ENCODE measurements at places on chromosomes 7 and 10.

DNA sequence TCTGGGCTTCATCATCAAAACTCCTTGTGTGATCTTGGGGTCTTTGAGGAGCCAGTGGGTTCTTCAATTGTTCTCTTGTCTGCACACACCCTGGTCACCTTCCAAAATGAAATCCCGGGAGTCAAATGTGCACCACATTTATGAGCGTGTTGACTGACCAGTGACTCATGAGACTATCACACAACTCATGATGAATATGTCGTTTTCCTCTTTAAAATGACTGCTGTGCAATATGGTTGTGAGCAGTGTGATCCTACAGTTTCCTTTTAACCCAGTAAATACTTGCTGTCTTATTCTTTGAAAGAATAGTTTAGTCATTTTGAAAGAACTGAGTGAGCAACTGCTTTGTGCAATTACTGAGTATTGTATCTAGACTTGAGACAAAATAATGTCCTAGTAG is 149.2 kb downstream of the DYNC1I1 start:
- DNase-seq = no peak

- no peak for DNase-seq
Measured at GRCh38 chr10:32149252-32149955, 93.2 kb upstream of the KIF5B start.

DNA sequence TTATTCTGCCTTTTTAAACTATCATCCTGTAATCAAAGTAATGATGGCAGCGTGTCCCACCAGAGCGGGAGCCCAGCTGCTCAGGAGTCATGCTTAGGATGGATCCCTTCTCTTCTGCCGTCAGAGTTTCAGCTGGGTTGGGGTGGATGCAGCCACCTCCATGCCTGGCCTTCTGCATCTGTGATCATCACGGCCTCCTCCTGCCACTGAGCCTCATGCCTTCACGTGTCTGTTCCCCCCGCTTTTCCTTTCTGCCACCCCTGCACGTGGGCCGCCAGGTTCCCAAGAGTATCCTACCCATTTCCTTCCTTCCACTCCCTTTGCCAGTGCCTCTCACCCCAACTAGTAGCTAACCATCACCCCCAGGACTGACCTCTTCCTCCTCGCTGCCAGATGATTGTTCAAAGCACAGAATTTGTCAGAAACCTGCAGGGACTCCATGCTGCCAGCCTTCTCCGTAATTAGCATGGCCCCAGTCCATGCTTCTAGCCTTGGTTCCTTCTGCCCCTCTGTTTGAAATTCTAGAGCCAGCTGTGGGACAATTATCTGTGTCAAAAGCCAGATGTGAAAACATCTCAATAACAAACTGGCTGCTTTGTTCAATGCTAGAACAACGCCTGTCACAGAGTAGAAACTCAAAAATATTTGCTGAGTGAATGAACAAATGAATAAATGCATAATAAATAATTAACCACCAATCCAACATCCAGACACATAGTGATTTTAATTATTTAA is 151.7 kb downstream of the EGFR start:
- no peak for DNase-seq

DNA sequence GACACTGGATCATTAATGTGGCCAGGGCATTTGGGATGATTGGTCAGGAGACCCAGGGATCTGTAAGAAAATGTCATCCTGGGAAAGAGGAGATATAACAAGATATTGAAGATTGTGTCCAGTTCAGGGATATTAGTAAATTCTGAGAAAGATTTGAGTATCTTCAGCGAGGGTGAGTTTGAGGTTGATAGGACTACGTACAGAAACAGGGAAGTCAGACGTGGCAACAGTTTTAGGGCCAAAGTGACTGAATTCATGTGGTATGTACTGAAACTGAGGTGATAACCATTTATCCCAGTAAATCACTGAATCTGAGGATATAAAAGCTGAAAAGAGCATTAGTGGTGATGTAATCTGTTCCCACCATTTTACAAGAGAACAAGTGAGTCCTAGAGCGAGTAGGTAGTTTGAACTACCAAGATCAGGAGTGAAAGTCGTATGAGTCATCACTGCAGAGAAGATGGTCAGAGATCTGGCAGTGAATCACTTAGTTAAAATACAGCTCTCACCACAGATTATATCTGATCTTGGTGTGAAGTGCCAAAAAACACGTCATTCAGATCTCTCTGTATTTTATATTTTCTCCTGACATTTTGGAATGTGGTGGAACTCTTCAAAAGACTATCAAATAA is 220.5 kb downstream of the CDK14 start:
- DNase-seq = peak; percentile 58

- no peak for DNase-seq
Measured at GRCh38 chr7:105354383-105354782, 34.3 kb downstream of the SRPK2 start.

DNA sequence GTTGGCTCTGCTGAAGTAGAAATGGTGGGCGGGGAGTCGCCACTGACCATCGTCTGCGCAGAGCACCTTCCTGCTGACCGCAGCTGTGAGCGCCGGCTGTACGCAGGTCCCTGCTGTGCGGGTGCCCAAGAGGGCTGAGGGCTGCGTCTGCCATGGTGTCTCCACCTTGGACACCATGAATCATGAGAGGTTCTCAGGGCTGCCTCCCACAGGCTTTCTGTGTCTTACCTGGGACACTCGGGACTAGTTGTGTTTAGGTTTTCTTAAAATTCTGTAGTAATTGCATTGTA is 44.9 kb upstream of the PRKAR1B start:
- DNase-seq = no peak

DNA sequence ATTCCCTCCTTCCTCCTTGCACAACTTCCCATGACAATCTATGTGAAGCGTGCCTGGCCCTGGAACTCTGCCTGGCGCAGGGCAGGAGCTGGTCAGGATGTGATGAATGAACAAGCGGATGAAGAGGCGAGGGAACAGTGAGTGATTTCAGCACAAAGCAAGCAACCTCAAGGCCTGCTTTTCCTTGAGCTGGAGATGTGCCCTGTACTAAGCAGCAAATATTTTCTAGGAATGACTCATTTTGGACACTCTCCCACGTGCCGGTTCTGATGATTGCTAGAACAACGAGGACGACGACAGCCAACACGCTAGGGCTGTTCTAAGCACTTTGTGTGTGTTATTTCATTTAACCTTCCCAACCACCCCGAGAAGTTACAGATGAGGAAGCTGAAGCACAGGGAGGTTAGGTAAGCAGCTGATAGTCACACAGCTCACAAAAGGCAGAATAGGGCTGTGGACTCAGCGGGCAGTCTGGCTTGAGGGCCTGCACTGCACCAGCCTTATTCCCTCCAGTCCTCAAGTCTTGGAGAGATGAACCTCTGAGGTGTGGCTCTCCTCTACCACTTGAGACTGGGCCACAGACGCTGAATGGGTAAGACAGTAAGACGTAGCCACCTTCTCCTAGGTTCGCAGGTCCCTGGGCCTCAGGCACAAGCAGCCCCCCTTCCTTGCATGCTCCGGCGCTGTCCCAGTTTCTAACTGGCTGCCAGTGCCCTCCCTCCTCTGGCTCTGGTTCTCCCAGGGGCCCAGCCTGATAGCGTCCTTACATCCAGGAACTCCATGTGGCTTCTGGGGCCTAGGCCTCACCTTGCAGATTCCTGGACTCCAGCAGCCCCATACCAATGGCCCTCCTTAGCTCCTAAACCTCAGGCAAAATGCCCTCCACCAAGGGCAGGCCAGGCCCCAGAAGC is 59.0 kb downstream of the YKT6 start:
- DNase-seq = peak; percentile 5

DNA sequence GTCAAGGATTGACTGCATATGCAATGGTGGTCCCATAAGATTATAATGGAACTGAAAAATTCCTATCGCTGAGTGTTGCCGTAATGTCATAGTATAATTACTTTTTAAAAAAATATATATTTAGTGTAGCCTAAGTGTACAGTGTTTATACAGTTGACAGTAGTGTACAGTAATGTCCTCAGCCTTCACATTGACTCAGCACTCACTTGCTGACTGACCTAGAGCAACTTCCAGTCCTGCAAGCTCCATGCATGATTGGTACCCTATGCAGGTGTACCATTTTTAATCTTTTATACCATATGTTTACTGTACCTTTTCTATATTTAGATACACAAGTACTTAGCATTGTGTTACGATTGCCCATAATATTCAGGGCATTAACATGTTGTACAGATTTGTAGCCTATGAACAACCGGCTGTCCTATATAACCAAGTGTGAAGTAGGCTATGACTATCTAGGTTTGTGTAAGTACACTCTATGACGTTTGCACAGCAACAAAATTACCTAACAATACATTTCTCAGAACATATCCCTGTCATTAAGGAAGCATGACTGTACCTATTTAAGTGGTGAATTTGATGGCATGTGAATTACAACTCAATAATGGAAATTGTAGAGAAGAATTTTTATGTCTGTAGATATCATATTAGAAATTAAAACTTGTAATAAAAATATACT is 40.9 kb downstream of the CCNY start:
- DNase-seq = no peak

DNA sequence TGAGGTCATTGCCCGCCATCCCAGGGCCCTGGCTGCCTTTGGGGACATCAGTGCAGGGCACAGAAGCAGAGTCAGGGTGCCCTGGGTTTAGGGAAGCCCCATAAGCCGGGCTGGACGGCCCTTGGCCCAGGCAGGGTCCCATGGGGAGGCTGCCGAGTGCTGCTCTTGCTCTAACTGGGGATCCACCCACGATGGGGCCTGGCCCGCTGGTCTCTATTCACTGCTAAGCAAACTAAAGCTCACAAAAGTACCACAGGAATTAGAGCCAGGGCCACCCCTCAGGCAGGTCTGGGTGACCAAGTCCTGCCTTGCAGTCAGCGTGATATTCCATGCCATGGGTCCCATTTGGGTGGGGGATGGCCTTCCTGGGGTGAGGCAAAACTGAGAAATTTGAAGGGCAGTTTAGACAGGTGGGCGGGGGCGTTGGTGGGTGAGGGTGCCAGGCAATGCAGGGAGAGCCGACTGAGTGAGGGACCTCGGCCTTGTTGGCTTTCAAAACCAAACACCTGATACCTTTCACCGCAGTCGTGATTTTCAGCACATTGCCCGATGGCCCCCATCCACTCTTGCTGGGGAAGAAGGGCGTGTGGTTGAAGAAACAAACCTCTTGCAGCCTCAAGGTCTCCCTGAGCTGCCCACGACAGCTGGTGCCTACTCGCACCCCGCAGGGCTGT is 92.8 kb upstream of the PPIF start:
- no peak for DNase-seq

- no peak for DNase-seq
Measured at GRCh38 chr7:132290021-132290420, 286.2 kb downstream of the PLXNA4 start.

GRCh38 chr10:85795460-85795859 is 571.1 kb downstream of the GRID1 start:
- DNase-seq = peak; percentile 7

- peak; percentile 52 for DNase-seq
Measured at GRCh38 chr7:51244885-51245284, 71.7 kb downstream of the COBL start.

DNA sequence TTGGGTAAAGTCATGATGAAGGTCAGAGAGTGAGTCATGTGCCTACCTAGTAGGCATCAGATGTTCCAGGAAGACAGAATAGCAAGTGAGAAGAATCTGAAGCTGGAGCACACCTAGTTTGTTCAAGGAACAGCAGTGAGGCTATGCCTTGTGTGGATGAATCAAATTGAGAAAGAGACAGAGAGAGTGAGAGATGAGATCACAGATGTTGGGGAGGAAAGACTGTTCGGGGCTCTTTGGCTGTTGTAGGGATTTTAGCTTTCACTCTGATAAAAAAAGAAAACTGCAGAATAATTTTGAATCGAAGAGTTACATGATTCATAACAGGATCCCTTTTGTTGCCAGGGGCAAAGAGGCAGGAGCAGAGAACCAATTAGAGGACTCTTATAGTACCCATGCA is 6.3 kb downstream of the LIPF start:
- DNase-seq = no peak
